Activated naive CD4-positive, alpha-beta T cell treated with anti-CD3 and anti-CD28 coated beads, Interleukin-2, amount 50 U/mL, for 16 hours (primary cell): ENCODE measurements at places on chromosomes 7 and 10.

DNA sequence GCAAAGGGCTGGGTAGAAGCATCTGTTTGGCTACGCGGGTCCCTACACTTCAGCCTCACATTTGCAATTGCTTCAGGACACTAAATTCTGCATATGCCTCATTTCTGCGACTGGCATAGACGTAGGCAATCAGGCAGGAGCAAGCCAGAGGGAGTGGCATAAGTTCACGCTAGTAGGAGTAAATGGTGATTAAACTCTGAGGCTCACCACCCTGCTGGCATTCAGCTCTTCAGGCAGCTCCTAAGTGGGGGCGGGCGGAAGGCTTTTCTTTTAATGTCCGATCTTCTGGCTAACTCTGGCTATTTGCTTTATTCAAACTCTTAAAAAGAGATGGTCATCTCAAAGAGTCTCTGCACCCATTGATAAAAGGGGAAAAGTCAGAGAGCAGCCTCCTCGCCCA lies 45.3 kb downstream of the RGS10 start:
- no peak for DNase-seq

- DNase-seq, result no peak
These were observed 28.8 kb downstream of the PFKP start for GRCh38 chr10:3096149-3096548.

GRCh38 chr10:17488848-17489247 lies 34.5 kb upstream of the ST8SIA6 start:
- DNase-seq, result no peak

DNA sequence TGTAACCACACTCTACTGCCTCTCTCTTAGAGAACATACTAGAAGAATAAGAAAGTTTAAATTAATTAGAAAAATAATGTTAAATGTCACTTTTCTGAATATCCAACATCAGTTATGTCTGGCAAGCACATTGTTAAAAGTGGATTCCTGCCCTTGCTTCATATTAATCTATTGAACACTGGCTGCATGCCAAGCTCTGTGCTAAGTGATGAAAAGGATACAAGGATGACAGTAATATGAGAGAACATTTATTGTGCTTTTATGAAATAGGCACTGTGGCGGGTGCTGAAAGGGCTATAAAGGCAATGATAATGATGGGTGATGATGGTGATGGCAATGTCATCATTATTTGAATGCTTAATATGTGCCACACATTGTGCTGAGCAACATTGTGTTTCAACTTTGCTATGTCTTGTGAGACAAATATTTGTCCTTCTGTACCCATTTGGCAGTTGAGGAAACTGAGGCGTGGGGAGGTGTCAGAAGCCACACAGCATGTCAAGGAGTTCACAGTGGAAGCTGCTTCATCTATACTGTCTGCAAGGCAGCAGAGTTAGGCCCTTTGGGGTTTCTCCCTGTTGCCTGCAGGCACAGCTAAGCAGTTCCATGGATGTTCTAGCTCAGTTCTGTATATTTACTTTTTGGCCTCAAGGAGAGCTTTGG lies 64.2 kb upstream of the RAPGEF5 start:
- DNase-seq, result no peak

DNA sequence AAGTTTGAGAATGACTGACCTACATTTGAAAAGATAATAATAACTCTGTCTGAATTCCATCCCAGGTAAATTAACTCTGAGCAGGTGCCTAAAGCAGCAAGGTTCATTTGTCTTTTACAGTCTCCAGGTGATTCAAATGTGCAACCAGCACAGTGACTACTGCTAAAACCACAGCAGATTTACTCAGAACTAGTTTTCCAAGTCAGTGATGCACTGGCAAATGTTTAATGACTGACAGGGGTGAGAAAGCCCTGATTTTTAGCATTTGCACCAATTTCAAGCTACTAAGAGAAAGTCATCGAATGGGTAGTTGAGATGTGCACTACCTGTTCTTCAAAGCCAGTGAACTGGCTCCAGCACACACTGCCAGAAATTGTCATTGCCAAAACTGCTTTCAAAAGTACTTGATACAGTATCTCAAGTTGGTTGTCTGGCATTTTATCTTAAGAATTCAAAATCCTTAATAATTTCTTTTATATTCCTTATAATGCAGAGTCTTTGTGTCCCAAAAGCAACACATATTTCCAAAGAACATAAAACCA lies 60.3 kb downstream of the ATOH7 start:
- DNase-seq, result no peak

DNA sequence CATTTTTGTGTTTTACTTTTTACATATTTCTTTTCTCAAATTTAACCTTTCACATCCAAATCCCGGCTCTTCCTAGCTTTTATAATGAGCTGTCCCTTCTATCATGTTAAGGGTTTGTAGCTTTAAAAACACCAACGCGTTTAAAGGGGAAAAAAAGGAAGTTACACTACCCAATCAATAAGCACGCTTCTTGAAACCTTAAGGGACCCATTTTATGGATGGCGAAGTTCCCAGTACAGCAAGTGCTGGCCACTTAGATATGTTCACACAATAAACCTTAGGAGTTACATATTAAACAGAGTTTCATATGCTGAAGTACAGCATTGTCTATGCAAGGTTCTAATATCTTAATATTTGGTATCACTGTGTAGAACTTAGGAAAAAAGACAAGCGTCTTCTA lies 1.8 kb downstream of the GNG11 start:
- no peak for DNase-seq

GRCh38 chr10:96706331-96706853 lies 13.9 kb downstream of the PIK3AP1 start:
- no peak for DNase-seq

- DNase-seq, result no peak
These were observed 84.5 kb downstream of the SND1 start for GRCh38 chr7:127736511-127736910.

- DNase-seq, result no peak
These were observed 209.5 kb downstream of the FAM107B start for GRCh38 chr10:14565199-14565598.

- no peak for DNase-seq
These were observed 38.6 kb upstream of the ADD3 start for GRCh38 chr10:109968953-109969759.

DNA sequence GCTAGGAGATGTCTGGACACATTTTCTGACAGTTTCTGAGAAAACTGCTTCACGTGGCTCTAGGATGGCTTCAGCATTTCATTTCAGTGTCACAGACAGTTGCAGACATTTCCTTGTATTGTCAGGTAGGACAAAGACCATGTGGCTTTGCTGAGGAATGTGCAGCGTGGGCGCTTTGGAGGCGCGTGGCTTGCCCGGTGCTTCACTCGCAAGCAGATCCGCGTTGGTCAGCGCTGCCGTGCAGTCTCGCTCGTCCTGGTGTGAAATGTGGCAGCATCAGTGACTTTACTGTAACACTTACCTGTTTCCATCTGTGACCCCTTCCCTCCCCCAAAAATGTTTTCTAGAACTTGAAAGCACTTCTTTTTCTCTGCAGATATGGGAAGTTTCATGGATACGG lies 340.5 kb downstream of the SDK1 start:
- DNase-seq, result no peak

DNA sequence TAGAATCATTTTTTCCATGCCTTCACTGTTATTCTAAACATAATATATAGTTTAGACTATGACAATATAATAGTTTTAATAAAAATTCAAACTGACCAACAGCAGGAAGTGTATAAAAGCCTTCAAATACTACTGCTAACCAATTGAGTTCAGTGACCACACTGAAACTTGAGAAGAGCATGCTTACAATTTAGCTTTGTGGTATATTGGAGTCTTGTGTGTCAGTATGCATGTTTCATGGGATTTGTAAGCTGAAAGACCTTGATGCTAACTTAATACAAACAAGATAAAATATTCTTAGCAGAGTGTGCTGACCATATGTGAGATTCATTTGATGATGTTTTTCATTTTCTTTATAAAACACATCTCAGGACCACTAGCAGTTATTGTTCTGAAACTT lies 395.5 kb downstream of the SUGCT start:
- no peak for DNase-seq

DNA sequence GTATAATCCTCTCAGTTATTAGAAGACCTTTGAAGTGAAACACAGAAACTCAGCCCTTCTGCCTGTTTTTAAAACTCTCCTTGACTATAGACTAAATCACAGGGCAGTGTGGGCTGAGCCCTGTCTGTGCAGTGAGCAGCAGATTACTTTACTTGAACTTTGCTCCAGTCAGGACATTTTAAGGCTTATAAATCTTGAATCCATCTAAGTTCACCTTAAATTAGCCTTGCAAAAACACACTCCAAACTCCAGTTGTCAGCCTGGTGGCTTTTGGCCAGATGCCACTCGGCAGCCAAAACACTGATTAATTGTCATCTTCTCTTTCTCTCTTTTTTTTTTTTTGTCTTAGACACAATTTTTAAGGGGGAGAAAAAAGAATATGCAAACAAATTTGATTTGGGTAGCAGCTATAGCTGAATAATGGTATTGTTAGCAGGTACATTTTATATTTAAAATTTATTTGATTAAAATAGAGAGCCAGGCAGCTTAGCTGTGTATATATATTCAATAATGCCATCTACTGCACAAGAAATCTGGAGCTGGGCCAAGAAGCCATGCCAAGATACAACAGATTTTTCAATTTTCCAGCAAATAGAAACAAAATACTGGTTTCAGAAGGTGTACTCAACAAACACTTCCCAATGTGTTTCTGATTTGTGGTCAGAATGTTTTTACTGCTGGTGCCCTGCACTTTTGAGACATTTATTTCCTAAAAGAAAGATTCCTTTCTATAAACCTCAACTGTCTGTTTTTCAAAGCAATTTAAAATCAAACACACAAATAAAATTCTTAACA lies 247.7 kb downstream of the TFEC start:
- DNase-seq, result no peak

DNA sequence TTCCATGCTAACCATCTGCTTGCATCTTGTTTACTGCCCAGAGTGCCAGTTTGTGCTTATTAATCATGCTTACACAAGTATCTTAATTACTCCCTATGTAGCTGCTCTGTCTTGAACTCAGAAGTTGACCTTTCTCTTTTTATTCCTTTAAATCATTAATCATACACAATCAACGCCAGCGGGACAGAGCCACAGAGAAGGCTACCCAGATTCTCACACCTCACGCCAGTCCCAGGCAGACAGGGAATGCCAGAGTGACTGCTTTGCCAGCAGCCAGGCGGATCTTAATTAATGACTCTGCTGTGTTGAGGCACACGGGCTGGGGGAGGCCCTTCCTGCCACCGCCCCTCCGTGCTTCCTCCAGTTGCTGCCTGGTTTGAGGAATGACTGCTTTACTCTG lies 229.4 kb downstream of the LRMDA start:
- DNase-seq, result no peak

- no peak for DNase-seq
These were observed 731 bp upstream of the CRPPA start for GRCh38 chr7:16422103-16422435.

- no peak for DNase-seq
These were observed 100.6 kb downstream of the LRRC4 start for GRCh38 chr7:127930341-127931328.

GRCh38 chr7:13692548-13692947 lies 296.9 kb downstream of the ETV1 start:
- no peak for DNase-seq

DNA sequence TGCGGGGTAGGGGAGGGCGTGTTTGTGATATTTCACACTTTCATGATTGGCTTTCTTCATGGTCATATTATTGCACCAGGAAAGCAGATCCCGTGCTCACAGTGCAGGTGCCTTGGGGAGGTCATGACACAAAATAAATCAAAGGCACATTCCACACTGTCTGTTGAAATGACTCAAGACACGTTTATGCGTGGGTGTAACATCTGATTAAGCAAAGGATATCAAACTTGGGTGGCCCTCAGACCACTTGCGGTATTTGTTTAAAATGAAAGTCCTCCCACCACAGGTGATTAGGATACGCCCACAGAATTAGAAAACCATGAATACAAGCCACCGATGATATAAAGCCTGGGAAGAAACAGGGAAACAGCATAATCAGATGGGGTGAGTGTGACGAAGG lies 51.1 kb downstream of the SVIL start:
- DNase-seq, result no peak

- DNase-seq, result no peak
These were observed 92.9 kb downstream of the GPR26 start for GRCh38 chr10:123759041-123759440.

DNA sequence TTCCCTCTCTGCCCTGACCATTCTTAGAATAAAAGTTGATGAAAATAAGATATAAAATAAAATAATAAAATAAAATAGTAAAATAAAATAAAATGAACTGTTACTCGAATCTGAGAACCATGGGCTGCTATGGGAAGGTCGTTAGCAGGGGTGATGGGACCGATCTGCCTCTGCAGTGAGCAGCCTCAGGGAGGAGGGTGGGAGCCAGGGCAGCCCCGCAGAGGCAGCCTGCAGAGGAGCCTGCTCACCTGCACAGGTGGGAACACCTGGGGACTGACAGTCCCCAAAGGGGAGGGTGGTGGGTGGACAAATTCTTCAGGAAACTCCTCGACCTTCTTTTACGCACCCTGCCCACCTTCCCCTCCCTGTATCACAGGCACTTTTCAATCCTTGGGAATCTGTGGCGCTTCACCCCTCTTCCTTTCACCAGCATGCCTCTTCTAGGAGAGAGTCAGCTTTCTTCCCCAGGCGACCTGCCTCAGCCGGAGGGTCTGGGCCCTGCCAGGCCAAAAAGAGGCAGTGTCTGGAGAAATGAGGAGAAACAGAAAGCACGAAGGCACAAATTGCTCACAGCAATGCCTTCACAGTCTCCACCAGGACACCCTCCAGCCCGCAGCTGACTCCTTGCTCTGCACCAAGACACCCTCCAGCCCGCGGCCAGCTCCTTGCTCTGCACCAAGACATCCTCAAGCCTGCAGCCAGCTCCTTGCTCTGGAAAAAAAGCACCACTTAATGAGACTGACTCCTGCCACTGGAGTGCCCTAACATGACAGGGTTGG lies 368.4 kb upstream of the SHH start:
- DNase-seq, result no peak

- no peak for DNase-seq
These were observed 336.1 kb upstream of the KCND2 start for GRCh38 chr7:119936836-119937235.

DNA sequence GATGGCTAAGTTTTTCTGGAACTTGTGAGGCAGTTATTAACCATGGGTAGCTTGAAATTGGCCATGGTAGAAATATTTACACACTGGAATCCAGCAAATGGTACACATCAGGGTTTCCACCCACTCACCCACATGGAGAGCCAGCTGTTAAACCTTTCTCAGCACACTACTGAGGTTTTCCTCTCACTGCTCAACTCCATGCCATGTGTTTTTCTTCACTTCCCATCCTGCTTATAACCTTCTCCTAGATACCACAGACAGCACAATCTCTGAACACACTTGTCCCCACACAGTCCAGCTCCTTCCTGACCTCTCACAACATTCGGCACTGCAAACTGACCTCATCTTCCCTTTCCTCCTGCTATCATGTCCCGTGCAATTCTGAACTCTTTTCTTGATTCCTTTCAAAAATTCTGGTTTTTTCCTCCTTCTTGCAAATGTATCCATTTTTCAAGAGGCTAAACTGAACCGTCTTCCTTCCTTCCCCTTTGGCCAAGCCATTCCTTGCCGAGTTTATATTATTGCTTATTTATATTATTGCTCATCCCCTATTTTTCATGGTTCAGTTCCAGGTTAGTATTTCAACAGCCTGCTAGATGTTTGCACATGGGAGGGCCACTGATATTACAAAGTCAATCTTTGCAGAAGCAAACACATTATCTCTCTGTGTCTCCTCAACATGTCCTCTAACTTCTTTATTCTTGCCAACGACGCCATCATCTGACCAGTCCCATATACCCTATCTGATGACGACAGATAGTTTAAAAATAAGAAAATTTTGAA lies 606.4 kb downstream of the SORCS1 start:
- no peak for DNase-seq
